ENCODE measurements at places on chromosomes 5 and 9.

DNA sequence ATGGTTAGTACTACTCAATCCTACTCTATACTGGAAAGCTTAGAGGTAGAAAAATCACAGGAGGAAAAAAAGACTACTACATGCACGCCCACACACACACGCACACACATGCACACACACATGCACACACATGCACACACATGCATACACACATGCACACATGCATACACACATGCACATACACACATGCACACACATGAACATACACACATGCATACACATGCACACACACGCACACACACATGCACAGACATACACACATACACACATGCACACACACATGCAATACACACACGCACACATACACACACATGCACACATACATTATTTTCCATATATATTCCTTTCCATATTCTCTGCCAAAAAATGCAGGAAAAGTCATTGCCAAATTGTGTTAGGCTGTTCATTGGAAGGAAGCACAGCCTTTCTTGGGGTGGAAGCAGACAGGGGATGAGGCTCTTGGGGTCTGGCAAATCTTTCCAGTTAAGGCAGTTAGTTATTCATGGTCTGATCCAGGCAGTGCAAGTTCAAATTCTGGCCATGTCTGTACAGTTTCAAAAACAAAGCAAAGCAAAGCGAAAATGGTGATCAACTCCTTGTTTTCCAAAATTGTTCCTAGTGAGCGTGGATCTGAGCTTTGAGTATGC lies 187.9 kb upstream of the EGFLAM start:
- DNase-seq = no peak

GRCh38 chr5:1246711-1247431 lies 21.7 kb downstream of the SLC6A18 start:
- no peak for DNase-seq

DNA sequence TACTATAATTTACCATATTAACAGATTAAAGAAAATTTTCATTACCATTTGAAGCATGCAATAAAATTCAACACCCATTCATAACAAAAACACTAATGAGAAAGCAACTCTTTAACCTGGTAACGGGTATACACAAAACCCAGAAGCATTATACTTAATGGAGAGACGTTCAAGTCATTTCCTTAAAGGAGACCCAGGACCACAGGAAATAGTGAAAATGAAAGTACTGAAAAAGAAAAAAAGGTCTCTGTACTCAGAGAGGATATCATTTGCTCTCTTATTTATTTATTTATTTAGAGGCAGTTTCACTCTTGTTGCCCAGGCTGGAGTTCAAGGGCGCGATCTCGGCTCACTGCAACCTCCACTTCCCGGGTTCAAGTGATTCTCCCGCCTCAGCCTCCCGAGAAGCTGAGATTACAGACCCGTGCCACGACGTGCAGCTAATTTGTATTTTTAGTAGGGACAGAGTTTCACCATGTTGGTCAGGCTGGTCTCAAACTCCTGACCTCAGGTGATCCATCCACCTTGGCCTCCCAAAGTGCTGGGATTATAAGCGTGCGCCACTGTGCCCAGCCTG lies 61.6 kb downstream of the SETX start:
- DNase-seq = no peak

DNA sequence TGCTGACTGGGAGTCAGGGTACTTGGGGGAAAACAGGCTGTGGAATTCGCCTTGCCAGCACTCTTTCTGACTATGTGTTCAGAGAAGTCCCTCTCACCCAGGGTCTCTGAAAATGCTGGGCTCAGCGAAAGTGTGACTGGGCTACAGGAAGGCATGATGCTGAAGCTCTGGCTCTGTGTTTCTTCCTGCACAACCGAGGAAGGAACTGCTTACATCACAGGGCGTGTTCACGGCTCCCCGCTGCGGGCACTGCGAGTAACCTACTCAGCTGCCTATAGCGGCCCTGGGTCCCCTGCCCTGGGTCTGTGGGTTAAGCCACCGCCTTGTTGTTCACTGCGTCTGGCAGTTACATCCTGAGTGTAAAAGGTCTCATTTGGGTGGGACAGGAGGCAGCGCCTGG lies 222.4 kb upstream of the IRX4 start:
- DNase-seq = no peak

GRCh38 chr5:52746539-52746938 lies 41.2 kb upstream of the ITGA1 start:
- no peak for DNase-seq

- DNase-seq = no peak
Measured at GRCh38 chr5:124056326-124056990, 544.5 kb downstream of the CSNK1G3 start.
